Activated CD8-positive, alpha-beta memory T cell treated with anti-CD3 and anti-CD28 coated beads for 4 hours (primary cell): ENCODE measurements at places on chromosomes 2 and 18.

DNA sequence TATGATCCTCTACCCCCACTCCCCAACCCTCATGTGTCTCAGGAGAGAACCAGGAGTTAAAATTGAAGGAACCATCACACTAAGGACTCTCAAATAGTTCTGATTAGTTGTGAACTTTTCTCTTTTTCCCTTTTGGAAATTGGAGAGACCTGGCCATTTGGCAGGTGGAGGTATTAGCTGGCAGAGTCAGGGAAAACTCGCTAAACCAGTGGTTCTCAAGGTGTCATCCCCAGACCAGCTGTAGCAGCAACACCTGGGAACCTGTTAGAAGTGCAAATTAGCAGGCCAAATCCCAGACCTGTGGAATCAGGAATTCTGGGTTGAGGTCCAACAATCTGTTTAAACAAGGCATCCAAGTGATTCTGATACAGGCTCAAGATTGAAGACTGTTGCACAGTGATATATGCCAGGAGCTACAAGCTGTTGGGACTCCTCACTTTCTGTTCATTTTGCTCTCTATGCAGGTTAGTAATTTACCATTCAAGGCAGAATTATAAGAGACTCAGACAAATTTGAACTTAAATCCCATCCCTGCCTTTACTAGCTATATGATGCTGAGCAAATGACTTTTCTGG is 2.8 kb upstream of the TMEM131 start:
- DNase-seq = no peak

DNA sequence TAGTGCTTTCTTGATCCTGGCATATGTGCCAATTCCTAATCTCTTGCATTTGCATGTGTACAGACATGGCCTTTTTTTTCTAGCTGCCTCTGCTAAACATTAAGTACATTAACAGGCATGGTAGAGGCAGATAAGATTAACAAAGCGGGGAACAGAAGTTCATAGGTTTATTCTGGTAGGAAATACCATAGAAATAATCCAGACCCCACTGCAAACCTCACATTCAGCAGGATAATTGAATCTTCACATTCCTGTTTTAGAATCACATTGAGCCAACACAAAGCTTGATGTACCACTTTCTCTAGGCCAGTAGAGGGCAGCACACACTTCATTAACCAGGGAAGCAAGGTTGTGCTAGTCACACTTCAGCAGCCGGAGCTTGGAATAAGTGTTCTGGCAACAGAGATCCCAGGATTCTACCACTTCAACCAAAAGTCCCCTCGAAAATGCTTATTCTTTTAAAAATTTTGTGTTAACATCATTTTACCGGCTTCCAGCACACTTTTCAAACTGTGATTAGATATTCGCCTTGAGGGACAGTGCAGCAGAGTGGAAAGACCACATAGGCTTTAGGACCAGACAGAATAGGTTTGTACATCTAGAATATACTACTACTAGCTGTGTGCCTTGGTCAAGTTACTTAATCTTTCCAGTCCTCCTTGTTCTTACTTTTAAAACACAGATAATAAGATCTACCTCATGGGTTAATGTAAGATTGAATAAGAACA is 420.2 kb upstream of the CHST9 start:
- no peak for DNase-seq

DNA sequence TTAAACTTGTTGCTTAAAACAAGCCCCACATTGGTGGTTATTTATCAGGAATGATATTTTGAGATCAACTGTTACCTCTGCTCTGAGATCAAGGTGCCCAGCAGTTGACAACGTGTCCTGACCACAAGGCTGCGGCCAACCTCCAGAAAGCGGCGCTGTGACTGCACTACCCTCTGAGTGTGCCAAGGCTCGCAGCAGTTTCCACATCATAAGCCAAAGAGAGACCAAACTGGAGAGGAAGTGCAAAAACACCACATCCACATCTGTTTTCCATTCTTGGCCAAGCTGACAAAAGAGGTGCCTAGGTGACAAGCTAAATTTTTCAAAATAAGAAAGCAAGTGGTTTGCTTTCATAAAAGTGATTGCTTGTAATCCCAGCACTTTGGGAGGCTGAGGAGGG is 410.8 kb upstream of the POU3F3 start:
- DNase-seq = no peak

- DNase-seq = no peak
These were observed 82.0 kb downstream of the RRM2 start for GRCh38 chr2:10204326-10205161.

DNA sequence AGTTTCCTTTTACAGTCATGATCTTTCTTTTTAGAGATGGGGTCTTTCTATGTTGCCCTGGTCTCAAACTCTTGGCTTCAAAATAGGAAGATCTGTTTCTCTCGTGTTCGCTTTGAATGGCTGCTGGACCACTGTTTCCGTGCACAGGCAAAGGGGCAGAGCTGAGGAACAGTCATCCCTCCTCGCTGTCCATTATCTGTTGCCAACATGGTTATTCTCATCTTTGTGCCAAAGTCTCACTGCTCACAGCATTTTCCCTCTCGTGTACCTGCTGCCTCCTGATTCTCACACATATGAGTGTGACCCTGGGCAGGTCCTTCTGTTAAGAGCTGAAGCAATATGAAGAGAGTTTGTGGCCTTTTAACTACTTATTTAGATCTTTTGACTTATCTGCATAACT is 28.0 kb upstream of the CCNYL1 start:
- no peak for DNase-seq
